ENCODE measurements at places on chromosomes 16 and 17.

GRCh38 chr16:88642881-88643643, 4.7 kb downstream of the IL17C start:
- DNase-seq = no peak

GRCh38 chr17:13490906-13491482, 110.7 kb downstream of the HS3ST3A1 start:
- no peak for DNase-seq

- DNase-seq = no peak
These were observed 81.6 kb downstream of the ARHGAP23 start for GRCh38 chr17:38509772-38510420.

DNA sequence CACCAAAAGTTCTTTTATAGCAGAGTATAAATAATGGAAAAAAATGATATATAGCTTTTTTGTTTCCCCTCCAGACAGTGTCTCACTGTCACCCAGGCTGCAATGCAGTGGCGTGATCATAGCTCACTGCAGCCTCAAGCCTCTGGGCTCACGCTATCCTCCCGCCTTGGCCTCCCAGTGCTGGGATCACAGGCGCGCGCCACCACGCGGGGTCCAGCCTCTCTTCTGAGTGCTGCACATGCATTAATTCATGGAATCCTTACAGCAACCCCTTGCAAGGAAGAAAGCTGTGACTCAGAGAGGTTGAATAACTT, 18.0 kb upstream of the ZNF629 start:
- no peak for DNase-seq

DNA sequence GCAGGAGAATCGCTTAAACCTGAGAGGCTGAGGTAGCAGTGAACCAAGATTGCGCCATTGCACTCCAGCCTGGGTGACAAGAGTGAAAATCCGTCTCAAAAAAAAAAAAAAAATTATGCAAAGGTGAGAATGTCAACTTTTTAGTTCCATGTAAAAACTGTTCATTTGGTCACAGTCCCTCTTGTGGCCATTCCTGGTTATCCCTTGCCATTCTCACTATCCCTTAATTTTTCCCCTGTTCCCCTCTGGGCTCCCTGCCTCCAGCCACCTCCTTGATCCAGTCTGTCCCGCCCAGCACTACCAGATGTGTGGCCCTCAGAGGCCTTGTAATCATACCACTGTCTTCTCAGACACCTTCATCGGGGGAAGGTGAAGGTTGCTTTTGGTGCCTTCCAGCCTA, 23.4 kb downstream of the DCAF7 start:
- no peak for DNase-seq

DNA sequence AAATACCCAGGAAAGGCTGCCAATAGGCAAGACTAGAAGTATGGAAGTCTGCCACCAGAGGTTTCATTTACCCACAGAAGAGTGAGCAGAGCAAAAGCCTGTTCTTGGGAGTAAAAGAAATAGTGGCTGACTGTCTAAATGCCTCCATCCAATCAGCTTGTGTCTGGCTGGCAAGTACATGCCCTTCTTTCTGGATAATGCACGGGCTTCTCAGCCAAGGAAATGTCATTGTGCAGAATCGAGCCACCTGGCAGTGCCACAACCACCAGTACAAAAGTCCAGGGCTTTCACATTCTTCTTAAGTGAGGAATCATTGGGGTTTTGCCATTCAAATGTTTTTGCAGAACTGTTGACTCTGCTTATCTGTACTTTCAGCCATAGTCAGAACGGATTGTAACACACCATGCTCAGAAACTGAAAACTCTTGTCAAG, 10.1 kb upstream of the ERCC4 start:
- peak; percentile 58 for DNase-seq

- DNase-seq = no peak
These were observed 3.2 kb downstream of the ZSCAN10 start for GRCh38 chr16:3095869-3096268.

- DNase-seq = no peak
These were observed 94.4 kb downstream of the SPACA3 start for GRCh38 chr17:33086041-33086440.

DNA sequence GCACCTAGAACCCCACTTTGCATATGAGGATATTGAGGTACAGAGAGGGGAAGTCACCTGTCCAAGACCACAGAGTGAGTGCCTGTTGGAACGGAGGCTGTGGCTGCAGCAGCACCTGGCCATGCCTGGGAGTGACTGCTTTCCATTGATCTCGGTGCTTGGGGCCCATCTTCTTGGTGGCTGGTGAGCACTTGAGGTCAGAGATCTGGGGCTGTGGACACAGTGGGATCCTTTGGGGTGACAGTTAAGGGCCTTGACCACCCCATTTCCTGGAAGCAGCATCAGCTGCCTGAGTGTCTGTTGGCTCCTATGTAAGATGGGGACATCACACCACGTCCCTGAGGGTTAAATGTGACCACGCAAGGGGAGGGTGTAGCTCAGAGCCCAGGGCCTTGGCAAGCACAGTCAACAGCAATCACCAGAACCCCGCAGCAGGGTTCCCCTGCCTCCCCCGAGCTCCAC, 111.7 kb downstream of the IRF8 start:
- no peak for DNase-seq

- DNase-seq = no peak
These were observed 10.8 kb upstream of the ZNF629 start for GRCh38 chr16:30797670-30798309.

DNA sequence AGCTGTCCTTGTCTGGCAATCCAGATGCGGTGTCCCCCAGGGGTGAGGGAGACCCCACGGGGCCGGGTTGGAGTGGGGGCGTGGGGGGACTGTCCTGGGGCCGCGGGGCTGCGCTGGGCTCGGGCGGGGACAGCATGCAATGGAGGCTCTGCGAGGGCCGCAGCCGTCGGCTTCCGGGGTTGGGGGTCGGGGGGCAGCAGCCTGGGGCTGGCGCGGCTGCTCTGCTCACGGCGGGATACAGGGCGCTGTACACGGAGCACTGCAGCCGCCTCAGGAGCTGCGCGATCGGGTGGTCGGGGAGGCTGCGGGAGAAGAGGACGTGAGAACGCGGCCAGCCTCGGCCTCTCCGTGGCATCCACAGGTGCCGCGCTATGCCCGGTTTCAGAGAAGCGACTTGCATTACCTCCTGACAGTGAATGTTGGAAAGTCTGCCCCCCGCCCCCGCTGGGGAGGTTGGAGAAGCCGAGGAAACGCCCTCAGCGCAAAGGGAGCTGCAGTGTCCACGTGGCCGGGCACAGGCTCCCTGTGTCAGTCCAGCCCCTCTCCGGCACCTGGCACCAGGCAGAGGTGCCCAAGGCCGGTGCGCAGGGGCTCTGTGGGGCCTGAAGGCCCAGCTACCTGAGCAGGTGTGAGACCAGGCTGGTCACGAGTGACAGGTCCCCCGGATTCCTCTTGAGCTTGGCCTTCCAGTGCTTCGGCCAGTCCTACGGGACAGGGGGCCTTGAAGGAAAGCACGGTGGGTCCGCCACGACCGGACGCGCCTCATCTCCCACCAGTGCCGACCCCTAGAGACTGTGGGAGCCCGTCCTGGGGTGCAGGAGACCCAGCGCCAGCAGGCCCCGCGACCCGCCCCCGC, 9.4 kb upstream of the SPATA2L start:
- no peak for DNase-seq

GRCh38 chr17:35931794-35932425, 1.3 kb upstream of the RDM1 start:
- peak; percentile 44 for DNase-seq

GRCh38 chr17:40290629-40291280, 3.1 kb downstream of the CDC6 start:
- DNase-seq = no peak

GRCh38 chr17:28225867-28226266, 93.1 kb upstream of the TMEM97 start:
- DNase-seq = no peak

DNA sequence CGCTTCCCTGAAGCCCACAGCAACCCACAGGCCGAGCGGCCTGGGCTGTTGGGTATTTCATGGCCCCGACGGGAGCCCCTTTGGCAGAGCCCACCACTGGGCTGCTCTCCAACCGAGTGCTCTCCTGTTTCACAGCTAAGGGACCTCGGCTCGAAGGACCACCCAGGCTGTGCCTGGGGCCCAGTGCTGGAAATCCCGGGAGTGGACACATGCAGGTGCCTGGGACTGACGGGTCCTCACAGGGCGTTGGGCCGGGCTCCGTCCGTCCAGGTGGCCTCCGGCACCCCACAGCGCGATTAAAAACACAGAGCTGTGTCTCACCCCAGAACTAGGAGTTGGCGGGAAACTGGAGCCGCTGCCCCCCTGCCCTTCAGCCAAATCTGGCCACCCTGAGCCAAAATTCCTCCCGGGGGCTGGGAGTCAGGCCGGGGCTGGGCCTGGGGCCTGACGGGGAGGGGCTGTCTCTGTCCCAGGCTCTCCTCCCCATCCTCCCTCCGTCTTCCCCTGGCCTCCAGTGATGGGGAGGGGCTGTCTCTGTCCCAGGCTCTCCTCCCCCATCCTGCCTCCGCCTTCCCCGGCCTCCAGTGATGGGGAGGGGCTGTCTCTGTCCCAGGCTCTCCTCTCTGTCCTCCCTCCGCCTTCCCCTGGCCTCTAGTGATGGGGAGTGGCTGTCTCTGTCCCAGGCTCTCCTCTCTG, 14.1 kb downstream of the UTS2R start:
- peak; percentile 85 for DNase-seq

GRCh38 chr17:36877771-36878170, 59.5 kb upstream of the LHX1 start:
- DNase-seq = no peak

GRCh38 chr16:68460067-68460466, 11.8 kb upstream of the SMPD3 start:
- DNase-seq = no peak

GRCh38 chr17:14510136-14510535, 209.3 kb downstream of the HS3ST3B1 start:
- DNase-seq = no peak

DNA sequence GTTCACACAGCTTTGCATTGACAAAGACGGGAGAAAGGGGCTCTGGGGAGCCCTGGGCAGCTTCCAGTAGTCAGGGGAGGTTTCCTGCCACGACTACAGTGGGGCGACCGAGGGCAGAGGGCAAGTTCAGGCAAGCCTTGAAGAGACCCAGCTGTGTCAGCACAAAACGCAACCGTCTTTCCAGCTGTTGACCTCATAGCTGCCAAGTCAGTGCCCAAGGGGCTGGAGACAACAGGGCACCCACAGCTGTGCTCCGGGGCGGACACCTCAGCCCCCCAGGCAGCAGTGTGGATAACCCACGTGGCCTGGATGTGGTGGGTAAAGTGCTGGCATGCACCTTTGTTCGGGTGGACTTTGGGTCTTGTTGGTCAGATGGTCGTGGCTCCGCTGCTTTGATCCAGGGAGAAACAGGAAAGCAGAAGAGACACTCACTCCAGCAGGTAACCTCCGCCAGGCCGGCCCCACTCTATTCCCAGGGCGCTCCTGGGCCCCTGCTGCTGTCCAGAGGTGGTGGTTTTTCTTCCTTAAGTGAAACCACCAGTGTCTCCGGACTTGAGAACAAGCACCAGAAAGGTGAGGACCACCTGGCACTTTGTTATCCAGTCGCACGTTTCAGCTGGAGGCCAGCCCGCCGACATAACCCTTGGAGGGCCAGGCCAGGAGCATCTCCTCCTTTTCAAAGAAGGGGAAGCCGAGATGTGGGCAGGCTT, 17.6 kb upstream of the CBX2 start:
- DNase-seq = no peak

Data from left hindlimb (tissue), 1 donor.